ENCODE measurements at places on chromosomes 2 and 18.

GRCh38 chr2:219247678-219248642, 2.7 kb downstream of the STK16 start:
- no peak for DNase-seq

DNA sequence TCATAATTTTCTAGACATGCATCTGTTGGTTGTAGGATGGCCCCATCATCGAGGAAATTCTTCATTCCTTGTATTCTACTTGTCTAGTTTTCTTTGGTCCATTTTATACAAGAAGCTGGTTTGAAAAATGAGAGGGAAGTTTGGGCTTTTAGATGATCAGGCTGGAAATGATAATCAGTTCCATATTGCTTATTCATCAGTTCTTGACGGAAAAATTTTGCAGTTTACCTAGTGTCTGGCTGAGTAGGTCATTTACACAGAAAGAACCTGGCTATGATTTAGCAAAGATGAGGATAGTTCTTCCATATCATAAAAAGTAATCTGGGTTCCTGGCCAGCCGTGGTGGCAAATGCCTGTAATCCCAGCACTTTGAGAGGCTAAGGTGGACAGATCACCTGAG, 374.9 kb downstream of the LRRTM1 start:
- no peak for DNase-seq

DNA sequence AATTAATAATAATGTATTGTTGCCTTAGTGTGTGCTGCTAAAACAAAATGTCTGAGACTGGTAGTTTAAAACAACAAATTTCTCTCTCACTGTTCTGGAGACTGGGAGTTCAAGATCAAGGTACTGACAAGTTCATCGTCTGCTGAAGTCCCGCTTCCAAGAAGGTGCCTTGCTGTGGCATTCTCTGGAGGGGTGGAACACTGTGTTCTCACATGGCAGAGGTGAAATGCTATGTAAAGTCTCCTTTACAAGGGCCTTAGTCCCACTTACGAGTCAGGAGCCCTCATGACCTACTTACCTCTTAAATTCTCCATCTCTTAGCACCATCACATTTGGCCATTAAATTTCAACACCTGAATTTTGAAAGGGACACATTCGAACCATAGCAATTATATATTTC, 299.2 kb upstream of the RBMS1 start:
- no peak for DNase-seq

DNA sequence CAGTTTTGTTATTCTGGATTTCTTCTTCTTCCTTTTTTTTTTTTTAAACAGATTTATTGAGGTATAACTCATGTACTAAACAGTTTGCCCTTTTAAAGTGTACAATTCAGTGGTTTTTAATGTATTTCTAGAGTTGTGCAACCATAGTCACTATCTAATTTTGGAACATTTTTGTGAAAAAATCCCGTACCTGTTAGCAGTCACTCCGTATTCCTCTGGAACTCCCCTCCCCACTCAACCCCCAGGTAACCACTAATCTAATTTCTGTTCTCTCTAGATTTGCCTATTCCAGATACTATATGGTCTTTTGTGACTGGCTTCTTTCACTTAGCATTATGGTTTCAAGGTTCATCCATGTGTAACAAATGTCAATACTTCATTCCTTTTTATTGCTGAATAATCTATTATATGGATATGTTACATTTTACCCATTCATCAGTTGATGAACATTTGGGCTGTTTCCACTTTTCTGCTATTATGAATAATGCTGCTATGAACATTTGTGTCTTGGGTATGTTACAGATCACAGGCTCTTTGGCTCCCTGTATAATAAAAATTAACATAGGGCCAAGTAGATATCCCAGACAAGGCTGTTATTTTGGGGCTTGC, 21.9 kb downstream of the EHBP1 start:
- no peak for DNase-seq

GRCh38 chr2:215830304-215830703, 183.0 kb downstream of the MREG start:
- DNase-seq, result no peak

DNA sequence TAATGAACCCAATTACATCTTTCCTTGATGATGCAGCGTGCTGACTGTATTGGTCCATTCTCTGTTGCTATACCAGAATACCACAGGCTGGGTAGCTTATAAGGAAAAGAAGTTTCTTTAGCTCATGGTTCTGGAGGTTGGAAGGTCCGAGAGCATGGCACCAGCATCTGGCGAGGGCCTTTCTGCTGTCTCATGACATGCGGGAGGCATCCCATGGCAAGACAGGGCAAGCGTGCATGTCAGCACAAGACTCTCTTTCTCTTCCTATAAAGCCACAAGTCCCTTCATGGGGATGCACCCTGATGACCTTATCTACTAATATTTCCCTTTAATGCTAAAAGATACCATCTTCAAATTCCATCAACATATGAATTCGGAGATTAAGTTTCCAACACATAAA, 122.8 kb upstream of the FHL2 start:
- no peak for DNase-seq
